ENCODE measurements at places on chromosomes 7 and 10.

DNA sequence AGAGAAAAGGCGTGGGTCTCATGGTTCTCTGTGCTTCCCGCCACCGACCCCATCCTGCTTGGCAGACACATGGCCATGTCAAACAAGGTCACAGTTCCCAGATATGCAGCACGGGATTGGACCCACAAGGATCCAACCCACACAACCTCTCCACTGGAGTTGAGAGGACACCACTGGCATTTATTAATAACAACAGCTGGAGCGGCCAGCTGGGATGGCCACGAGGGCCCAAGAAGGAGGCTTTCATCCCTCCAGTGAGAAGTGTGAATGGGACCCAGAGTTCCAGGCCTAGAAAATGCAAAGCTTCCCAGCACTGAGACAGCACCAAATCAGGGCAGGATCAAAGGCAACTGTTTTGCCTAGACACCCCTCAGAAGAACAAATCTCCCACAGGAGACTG is 31.5 kb downstream of the FGFR2 start:
- no peak for DNase-seq

DNA sequence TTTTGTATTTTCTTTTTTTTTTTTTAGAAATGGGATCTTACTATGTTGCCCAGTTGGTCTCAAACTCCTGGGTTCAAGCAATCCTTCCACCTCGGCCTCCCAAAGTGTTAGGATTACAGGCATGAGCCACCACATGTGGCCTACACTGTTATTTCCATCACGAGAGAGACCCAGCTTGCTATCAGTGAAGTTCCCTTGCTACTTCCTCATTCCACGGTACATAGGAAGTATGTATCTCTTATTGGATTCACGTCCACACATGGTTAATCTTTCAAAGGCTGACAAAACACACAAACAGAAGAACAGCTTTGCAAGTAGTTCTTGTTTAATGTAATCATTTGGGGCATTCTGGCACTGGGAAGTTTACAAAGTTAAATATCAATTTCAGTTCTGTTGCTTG is 50.9 kb downstream of the DCLRE1A start:
- DNase-seq = no peak

DNA sequence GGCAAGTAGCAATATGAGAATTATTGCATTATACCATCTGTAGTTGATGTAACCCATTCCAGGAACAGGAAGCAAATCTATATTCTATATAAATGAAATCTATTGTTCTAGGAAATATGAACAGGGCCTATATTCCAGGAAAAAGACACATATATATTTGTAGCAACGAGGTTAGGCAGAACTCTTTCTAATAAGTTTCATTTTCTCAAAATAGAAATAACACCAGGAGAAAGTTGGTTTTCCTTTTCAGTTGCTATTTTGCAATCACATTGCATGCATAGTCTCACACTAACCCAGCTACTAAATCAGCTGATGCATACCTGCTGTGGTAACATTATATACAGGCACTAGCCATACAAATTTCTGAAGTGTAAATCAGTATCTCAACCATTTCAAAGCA is 6.2 kb upstream of the IFIT2 start:
- DNase-seq = no peak

GRCh38 chr7:81394029-81394428 is 375.8 kb downstream of the HGF start:
- no peak for DNase-seq

DNA sequence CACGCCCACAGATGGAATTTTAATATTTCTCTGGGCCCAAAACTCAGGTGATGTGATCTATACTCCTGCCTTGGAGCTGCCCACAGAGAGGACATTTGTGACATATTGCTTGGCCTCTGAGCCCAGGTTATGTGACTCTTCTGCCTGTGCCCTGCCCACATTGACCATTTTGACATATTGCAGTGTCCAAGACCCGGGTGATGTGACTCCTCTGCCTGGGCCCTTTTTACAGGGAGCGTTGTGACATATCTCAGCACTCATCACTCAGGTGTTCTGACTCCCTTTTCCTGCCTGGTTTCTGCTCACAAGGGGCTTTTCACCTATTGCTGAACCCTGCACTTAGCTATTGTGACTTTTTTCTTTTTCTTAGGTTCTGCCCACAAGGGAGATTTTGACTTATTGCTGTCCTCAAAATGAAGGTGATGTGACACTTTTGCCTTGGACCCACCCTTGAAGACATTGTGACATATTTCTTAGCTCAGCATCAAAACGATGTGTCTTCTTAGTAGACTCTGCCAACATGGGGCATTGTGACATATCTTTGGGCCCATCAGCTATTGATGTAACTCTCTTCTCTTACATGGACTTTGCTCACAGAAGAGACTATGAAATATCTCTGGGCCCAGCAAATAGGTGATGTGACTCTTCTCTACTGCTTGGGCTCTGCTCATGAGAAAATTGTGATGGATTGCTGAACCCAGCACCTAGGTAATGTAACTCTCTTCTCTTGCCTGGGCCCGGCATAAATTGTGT is 11.0 kb upstream of the ZNF107 start:
- DNase-seq = no peak

GRCh38 chr7:117673367-117673766 is 193.5 kb downstream of the CFTR start:
- no peak for DNase-seq

DNA sequence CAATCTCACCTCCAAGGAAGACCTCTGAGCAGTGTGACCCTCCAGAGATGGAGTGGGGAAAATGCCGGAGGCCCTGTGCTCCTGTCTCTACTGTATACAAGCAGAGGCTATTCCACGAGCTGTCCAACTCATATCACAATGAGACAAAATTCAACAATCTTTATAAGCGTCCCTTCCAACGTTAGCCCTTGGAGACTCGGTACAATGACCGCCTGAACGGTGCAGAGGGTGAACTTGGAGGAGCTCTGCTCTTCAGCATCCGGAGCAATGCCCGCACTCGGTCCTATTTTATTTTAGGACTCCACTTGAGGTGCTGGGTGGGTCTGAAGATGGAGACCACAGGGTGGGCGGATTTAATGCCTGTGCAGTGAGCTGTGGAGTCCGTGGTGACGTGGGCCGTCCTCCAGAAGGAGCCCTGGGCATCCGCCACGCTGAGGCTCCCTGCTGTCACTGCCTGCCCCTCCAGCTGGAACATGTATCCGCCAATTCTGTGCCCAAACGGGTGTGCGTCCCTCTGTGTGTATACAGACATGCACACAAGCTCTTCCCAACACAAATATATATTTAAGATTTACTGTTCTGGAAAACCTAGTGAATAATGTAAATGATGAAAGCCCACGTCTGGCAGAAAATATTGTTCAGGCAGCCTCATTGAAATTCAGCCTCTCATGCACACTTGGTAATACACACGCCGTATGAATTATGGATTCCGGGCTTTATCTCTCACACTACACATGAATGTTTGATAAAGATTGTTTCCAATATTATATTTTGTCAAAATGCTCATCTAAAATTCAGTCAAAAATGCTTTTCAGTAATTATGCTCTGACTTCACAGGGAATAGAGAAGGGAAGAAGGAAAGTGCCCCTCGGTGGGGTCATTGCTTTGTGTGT is 239.9 kb upstream of the ZMIZ1 start:
- no peak for DNase-seq

DNA sequence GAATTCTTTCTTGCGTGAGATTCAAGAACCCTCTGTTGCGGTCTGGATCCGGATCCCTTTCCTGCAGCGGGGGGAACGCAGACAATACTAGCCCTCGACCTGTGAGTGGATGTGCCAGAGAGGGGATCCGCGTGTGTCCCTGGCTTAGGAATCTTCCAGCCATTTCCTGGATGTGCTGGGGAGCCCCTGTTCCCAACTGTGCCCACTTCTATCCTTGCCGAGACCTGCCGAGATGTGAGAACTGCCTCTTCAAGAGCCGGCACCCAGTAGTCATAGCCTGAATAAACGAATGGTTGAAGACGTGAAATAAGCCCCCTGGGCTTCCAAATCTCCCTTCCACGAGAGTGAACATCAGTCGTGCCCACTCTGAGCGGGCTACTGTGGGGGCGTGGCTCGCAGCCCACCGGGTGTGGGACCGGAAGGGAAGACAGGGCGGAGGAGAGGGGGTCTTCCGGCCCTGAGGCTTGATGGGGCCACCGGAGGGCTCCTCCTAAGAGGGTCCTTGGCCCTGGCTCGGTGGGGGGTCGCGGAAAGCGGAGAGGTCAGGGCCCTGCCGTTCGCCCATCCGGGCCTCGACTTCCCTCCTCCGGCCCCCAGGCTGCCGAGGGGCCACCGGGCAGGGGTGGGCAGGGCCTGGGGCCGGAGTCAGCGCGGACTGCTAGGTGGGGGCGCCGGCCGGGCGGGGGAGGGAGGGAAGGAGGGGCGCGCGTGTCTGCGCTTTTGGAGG is 1.3 kb upstream of the CCDC136 start:
- DNase-seq = no peak

GRCh38 chr7:131010717-131011431 is 276.9 kb upstream of the KLF14 start:
- peak; percentile 57 for DNase-seq

GRCh38 chr10:10198363-10198762 is 819.3 kb upstream of the CELF2 start:
- DNase-seq = no peak

GRCh38 chr7:821688-822087 is 10.6 kb upstream of the SUN1 start:
- DNase-seq = no peak

GRCh38 chr10:30070001-30070685 is 10.8 kb upstream of the JCAD start:
- no peak for DNase-seq

- no peak for DNase-seq
Observed at GRCh38 chr7:22323714-22324113, 33.2 kb downstream of the RAPGEF5 start.

Data from stromal cell of bone marrow (primary cell).